ENCODE measurements at places on chromosomes 4 and X.

DNA sequence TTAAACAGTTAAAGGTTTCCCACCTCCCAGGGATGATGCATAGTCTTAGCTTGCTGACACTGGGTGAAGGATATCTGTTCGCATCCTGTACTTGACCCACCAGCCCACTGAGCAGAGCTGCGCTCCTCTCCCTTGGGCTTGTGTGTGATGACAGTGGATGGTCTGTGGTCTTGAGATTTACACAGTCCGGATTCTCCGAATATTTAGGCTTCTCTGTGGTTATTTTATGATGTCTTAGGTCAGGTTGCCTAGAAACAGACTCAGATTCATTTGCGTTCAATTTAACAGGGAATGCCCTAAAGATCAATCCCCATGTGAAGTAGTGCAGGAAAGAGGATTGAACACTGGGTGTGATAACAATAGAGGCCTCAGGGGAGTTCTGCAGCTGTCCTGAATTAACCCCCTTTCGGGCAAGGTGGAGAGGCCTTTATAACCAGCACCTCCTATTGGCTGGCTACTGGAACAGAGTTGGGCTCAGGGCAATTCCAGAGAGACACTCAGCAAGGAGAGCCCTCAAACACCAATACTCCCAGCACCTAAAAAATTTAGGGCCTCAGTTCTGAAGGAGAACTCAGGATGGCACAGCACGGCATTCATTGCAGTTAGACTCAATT is 653.2 kb upstream of the GALNT7 start:
- no peak for DNase-seq

- DNase-seq, result no peak
Observed at GRCh38 chr4:115575851-115576250, 462.4 kb upstream of the NDST4 start.

- no peak for DNase-seq
Observed at GRCh38 chr4:5897674-5898073, 4.8 kb upstream of the CRMP1 start.

GRCh38 chrX:45758319-45758718 is 557.6 kb upstream of the DIPK2B start:
- no peak for DNase-seq

DNA sequence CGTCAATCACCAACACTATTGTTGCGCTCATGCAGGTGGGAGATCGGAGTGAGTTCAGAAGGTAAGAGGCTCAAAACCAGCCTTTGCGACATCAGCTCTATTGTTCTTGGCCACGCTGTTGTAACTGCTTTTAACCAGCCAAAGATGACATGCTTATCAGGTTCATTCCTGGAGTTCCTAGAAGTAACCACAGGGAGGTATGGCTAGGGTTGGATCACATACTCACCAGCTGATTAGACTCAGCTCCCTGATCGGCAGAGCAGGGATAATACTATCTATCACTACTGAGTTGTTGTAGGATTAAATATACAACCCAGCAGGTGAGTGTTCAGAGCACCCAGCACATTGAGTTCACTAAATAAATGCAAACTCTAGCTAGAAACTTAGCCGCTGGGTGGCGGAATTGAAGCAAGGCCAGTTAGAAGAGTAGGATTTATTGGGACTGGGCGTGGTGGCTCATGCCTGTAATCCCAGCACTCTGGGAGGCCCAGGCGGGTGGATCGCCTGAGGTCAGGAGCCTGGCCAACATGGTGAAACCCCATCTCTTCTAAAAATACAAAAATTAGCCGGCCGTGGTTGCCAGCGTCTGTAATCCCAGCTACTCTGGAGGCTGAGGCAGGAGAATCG is 12.4 kb downstream of the SLC34A2 start:
- no peak for DNase-seq

- DNase-seq, result no peak
Observed at GRCh38 chrX:31302573-31303075, 230.8 kb upstream of the FTHL17 start.

DNA sequence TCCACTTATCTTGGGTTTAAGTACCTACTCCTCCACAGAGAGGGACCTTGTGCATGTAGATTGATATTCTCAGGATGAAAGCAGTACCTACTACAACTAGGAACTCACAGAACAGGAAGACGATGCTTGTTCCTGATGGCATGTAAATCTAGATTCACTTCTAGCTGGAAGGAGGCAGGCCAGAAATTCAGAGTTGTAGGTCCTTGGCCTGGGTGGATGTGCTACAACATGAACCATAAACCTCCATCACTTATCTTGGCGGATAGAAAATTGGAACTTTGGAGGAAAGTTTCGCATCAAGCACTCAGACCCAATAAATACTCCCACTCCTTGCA is 9.3 kb upstream of the SMIM20 start:
- DNase-seq, result no peak

DNA sequence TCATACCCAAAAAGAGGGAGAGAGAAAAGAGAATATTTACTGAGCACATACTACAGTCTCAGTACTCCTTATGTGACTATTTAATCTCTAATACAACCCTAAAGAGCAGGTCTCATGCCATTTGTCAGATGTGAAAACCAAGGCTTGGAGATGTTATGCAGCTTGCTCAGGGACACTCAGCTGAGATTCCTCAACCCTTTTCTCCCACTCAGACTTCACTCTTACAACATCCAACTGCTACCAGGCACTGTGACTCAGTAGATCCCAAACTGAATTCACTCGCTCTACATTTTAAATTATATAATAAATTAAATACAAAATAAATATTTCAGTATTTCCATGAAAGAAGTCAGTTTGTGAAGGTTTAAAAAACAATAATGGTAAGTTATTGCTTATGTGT is 53.7 kb downstream of the TSPAN5 start:
- no peak for DNase-seq

GRCh38 chr4:3701271-3701734 is 64.9 kb upstream of the ADRA2C start:
- DNase-seq, result no peak

- DNase-seq, result no peak
Observed at GRCh38 chr4:168734703-168735678, 238.1 kb downstream of the PALLD start.

- no peak for DNase-seq
Observed at GRCh38 chr4:130080872-130081451, 985.0 kb downstream of the C4orf33 start.

DNA sequence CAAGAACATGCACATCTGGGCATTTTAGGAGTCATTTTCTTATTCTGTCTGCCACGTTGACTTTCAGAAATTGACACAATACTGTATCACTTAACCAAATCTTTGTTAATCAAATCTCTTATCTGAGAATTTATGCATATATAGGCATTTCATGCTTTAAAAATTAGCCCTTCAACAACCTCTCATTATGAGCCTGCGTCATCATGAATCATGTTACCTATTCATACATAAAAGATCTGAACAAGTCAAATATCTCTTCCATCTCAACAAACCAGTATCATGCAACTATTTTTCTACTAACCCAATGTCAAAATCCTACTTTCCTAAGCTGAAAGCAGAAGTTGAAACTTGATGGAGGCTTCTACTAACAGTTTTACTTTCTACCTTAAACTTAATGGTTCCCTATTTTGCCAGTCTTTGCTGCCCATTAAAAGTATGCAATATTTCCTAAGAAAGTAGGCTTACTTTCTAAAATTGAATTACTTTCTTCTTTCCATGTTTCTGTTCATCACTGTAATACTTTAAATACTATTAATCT is 1.8 kb downstream of the ADAM29 start:
- no peak for DNase-seq
